Pulmonary artery endothelial cell (primary cell): ENCODE measurements at places on chromosomes 13 and 19.
A peak's percentile ranks its signal among the peaks of the same experiment; 100 is the strongest.

GRCh38 chr13:27797228-27797624 lies 4.9 kb downstream of the GSX1 start:
- DNase-seq, result no peak

DNA sequence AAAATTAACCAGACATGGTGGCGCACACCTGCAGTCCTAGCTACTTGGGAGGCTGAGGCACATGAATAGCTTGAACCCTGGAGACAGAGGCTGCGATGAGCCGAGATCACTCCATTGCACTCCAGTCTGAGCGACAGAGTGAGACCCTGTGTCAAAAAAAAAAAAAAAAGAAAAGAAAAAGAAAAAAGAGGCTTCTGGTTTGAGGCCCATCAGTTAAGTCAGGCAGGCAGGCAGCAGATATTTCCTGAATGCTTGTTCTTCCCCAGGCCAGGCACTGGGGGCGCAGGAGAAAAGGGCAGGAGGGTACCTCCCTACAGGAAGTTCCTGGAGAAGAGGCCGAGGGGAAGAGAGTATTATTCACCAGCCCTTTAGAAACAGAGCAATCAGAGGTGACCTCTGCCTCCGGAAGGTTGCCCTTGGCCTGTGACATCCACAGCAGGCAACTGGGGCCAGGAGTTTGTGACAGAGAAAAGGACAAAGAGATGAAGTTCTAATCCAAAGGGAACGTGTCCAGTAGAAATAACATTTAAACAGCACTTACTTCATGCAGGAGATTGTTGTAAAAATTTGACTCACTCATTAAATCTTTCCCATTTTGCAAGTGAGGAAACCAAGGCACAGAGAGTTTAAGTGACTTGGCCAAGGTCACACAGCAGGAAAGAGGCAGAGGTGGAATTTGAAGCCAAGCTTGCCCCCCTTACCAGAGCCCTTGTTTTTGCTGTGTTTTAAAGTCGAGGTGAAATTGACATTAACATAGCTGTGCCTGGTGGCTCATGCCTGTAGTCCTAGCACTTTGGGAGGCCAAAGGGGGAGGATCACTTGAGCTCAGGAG lies 4.3 kb upstream of the RLN3 start:
- DNase-seq, result no peak

DNA sequence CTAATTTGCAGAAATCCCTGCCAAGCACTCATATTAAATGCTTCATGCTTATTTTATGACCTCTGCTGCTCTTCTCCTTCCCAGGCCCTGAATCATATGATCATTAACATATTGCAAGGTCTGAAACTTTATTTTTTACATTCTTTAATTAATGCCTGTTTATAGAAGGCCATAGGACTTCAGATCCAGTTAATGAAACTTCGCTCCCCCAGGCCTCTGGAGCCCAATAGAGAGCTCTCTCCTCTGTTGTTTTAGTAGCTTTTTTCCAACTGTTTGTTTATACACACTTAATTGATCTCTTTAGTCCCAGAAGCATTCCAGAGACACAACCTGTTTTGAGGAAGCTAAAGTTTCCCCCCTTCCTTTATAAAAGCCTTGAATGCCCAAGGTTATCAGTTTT lies 68.3 kb downstream of the DACH1 start:
- DNase-seq, result no peak

DNA sequence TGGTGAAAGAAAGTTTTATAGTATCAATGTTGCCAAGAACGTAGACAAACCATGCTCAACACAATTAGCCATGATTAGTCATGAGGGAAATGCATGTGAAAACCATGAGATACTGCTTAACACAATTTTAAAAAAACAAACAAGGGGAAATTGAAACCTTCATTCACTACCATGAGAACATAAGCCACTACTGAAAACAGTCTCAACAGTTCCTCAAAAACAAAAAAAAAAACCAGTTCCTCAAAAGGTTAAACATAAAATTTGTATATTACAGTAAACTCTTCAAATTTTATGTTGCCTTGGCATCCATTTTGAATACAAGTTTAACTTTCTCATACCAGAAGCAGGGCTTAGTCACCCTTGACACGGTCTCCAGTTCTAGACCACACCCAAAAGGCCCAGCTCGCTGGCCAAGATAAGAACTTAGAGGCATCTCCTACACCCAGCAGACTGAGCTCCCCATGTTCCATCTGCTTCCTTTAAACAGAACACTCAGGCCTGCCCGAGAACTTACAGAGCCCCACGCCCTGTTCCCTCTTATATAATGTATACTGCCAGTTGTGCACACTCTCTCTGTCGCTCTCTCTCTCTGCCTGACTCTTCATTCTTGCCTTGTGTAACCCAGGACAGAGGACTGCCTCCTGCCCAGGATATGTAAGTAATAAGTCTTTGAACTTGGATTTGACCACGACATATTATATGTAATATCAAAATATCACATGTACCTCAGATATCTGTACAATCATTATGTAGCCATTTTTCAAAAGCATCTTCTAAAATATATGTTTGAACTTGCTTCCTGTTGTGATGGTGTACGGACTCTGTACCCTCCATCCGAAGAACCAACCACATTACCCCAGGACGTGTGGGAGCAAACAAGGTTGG lies 67.4 kb downstream of the STK24 start:
- peak; percentile 75 for DNase-seq

- DNase-seq, result no peak
Observed at GRCh38 chr13:63435667-63436324, 2020.1 kb upstream of the PCDH20 start.

- DNase-seq, result no peak
Observed at GRCh38 chr19:54324071-54324470, 11.1 kb upstream of the LILRA5 start.

GRCh38 chr13:97279913-97280312 lies 57.8 kb downstream of the MBNL2 start:
- no peak for DNase-seq

DNA sequence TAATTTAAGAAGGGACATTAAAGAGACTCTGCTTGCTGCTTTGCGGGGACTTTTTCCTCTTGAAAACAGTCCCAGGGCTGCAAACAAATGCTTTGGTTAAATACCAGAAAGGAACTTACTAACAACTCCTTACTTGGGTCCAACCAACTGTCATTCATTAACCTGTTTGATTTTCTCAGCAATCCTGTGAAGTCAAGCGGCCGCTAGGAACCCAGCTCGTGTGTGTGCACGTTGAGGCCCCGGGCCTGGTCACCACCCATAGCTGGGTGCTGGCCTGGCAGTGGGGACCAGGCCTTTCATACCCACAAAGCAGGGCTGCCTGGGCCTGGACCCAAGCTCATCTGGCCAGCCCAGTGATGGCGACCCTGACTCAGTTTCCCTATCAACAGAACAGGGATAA lies 50.7 kb downstream of the C1QTNF9 start:
- no peak for DNase-seq

- no peak for DNase-seq
Observed at GRCh38 chr19:55153652-55154264, 3.8 kb downstream of the TNNI3 start.

DNA sequence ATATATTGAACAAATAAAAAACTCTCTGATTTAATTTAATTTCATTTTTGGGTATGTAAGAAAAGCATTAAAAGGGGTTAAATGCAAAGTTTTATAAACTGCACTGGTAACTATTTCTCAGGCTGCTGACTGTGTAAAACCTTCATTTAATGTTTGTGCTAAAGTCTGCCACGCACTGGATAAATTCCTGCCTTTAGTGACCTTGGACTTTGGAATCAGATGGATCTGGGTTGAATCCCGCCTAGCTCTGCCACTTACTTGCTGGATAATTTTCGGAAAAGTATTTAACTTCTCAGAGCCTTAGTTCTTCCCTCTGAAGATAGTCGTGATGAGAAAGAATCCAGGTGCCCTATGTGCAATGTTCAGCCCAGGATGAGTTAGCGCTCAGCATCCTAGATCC lies 58.6 kb downstream of the RASL11A start:
- DNase-seq, result no peak

GRCh38 chr19:16614941-16615340 lies 13.1 kb downstream of the MED26 start:
- DNase-seq, result no peak

- DNase-seq, result no peak
Observed at GRCh38 chr13:21980049-21980448, 309.2 kb downstream of the FGF9 start.

DNA sequence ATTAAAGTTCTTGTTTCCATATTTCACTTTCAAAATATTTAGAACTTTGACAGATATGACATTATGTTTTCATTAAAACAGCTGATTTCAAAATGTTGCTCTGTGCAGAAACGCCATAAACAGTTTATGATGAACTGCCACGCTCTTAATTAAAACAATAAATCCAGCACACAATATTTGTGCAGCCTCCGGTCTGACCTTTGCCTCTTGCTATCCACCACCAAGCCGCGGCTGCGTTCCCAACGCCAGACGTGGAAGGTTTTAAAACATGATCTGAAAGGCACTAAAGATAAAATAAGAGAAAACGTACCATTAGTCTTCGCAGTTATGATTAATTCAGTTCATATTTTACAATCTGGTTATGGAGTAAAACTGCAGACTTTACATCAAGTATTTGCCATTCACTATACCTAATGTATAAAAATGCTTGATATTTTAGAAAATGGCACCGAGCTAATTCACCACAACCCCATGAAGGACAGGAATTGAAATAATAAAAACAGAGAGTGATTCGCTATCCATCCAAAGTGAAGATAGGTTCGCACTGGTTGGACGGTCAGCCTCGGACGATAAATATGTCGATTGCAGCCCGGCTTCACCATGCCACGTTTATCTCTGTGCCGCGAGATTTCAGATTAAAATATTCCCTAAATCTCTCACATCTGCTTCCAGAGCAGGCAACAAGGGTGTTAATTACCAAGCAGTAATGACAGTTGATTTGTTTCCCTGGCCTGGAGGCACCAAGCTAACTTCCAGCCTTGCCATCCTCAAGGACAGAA lies 103.3 kb upstream of the ZNF507 start:
- DNase-seq, result no peak

DNA sequence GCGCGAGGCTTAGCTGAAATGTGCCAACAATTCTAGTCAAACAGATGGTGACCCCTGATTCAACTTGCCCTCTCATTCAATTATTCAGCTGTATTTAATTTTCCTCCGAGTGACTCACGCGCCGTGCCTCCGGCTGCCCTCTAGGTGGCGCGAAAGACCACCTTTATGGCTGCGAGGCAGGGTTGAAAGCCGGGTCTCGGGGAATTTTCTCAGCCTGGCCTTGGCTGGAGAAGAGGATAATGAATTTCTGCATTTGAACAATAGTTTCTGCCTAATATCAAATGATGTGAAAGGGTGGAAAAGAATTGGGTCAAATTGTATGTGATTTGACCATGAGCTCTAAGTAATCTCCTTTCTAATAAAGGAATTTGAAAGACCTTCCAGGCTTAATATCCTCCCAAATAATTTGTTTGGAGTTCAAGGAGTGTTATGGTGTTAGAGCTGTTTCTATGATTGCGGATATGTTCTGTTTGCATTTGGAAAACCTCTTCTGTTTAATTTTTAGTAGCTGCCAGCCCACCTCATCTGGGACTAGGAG lies 310.9 kb downstream of the ZNF536 start:
- peak; percentile 49 for DNase-seq

DNA sequence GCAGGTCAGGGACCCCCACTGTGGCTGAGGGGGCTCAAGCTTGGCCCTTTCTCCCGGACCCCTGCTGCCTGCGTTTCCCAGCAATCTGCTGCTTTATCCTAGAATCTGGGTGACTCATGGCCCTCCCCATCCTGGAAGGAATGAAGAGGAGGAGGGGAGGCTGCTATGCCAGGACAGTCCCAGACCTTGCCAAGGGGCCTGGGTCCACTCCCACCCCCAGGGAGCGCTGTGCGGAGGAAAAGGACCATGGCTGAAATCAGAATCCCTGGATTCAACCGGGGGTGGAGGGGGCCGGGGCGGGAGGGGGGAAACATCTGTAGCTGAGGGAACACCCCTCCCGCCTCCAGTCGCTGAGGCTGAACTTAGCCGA lies 20.5 kb downstream of the ZNF114 start:
- no peak for DNase-seq

DNA sequence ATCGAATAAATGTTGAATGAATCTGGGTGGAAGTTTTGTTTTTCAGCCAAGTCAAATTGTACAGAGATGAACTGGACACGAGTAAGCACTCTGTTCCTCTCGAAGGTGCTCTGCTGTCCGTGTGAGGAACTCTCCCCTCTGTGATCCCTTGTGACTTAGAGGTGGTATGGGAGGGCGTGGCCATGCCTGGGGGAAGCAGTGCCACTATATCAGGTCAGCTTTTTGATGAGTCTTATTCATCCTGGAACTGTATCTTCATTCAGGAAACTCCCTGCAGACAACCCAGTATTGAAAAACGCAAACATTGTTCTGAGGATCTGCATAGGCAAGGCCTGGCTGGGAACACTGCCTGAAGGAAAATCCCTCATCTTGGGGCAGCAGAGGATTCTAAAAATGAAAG lies 45.7 kb upstream of the FLT1 start:
- DNase-seq, result no peak

DNA sequence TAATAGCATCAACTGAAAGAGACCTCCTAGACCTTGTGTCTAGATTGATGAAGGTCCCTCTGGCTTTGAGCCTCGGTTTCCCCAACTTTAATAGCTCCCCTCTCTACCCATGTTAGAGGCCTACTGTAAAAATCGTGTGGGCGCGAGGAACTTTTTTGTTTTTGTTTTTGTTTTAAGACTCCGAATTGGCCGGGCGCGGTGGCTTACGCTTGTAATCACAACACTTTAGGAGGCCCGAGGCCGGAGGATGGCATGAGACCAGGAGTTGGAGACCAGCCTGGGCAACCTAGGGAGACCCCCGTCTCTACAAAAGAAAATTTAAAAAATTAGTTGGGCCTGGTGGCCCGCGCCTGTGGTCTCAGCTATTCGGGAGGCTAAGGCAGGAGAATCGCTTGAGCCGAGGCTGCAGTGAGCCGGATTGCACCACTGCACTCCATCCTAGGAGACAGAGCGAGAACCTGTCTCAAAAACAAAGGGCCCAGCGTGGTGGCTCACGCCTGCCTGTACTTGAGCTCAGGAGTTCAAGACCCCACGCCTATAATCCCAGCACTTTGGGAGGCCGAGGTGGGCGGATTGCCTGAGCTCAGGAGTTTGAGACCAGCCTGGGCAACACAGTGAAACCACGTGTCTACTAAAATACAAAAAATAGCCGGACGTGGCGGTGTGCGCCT lies 858 bp upstream of the PPP6R1 start:
- no peak for DNase-seq

GRCh38 chr19:29022599-29022998 lies 190.4 kb downstream of the UQCRFS1 start:
- DNase-seq, result no peak

GRCh38 chr19:9151367-9151766 lies 11.2 kb downstream of the ZNF317 start:
- no peak for DNase-seq

GRCh38 chr13:27261396-27261795 lies 9.2 kb upstream of the RASL11A start:
- DNase-seq, result no peak

DNA sequence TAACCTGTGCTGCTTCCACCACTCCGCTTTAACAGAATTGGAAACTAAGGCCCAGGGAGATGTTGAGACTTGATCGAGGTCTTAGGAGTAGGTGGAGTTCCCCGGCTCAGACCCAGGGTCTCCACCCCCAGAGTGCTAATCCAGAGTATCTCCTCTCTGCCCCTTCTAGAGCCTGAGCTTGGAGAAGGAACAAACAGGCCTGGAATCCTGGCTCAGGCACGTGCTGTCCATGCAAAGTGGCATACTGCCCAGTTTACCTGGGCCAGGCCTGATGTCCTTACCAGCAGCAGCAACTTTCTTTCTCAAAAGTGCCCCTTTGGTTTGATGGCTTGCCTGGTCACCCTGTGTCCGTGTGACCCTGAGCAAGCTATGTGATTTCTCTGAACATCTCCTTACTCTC lies 3.7 kb downstream of the SYNGR4 start:
- DNase-seq, result no peak

- no peak for DNase-seq
Observed at GRCh38 chr19:10417541-10418234, 2.6 kb upstream of the PDE4A start.
